ENCODE measurements at places on chromosomes 5 and 9.

- no peak for DNase-seq
Measured at GRCh38 chr5:106648401-106648800, 1022.3 kb downstream of the EFNA5 start.

- DNase-seq = no peak
Measured at GRCh38 chr5:159907689-159908590, 8.3 kb upstream of the ADRA1B start.

DNA sequence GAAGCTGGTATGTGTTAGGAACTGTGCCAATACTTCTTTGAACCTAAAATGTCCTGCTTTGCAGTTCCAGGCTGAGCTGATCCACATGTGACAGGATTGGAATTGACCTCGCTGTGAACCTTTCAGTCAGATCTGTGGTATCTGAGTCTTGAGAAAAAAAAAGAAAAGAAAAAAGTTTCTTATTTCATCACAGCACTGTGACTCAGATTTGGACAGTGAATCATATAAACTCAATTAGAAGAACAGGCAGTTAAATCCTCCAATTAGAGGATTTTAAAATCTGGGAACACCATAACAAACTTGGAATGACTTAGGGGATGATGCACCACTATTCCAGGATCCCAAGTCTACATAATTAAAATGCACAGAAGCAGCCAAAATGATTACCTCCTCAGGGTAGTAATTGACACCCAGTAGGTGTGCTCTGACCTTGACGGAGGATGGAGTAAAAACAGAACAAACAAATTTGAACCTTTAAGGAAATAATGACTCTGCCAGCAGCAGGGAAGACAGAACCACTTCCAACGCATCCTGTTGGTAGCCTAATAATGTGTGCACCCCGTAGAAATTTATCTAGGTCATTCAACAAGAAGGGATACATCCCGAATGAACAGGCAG, 57.8 kb upstream of the RAI14 start:
- no peak for DNase-seq

GRCh38 chr9:7546261-7546660, 253.3 kb downstream of the DMAC1 start:
- no peak for DNase-seq

DNA sequence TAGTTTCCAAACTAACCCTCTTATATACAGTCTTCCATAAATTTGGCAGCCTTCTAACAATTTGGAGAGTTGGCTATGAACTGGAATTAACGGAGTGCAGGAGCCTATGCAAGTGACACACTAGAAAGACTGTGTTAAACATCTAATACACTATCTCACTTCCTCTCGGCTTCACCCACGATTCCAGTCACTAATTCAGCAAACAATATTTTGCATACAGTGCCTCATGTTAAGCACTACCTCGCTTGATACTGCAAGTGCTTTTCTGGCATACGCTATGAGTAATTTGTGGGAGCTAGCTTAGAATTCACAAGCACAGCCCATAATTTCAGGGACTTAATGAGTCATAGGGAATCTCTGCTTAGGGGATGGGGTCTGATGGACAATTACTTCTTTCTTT, 102.5 kb downstream of the ST8SIA4 start:
- no peak for DNase-seq

GRCh38 chr5:134450374-134450773, 38.7 kb upstream of the CDKN2AIPNL start:
- DNase-seq = no peak

DNA sequence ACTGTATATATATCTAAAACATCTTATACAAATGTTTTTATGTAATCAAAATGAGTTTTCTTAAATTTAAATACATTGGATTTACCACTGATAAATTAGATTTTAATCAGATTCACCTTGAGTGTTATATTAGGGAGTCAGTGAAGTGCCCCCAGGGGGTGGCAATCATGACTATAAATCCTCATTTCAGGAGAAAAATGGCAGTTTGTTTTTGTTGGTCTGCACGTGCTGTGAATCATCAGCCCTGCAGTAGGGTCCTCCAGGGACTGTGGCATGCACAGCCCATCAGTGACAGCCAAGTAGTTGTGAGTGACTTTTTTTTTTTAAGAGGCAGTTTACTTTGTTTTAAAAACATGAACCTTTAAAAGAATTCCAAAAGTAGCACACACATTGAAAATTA, 65.2 kb downstream of the ZSWIM6 start:
- DNase-seq = no peak

DNA sequence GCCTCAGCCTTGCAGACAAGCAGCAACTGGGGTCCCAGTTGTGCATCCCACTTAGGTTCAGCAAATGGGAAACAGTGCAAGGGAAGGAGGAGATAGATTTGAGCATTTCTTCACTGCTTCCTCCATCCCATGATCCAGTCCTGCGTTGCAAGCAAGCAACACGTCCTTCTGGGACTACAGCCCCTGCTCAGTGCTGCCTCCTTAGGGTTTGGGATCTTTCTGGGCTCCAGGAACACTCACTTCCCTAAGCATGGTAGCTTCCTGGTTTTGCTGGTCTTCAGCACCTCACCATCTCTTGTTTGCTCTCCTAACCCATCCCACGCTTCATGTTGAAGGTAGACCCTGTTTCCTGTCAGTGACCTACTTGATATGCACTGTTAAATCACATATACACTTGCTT, 444.7 kb downstream of the MED10 start:
- no peak for DNase-seq

- no peak for DNase-seq
Measured at GRCh38 chr5:181245427-181246275, 1.9 kb upstream of the RACK1 start.

- no peak for DNase-seq
Measured at GRCh38 chr9:117656002-117656401, 48.2 kb upstream of the TLR4 start.

DNA sequence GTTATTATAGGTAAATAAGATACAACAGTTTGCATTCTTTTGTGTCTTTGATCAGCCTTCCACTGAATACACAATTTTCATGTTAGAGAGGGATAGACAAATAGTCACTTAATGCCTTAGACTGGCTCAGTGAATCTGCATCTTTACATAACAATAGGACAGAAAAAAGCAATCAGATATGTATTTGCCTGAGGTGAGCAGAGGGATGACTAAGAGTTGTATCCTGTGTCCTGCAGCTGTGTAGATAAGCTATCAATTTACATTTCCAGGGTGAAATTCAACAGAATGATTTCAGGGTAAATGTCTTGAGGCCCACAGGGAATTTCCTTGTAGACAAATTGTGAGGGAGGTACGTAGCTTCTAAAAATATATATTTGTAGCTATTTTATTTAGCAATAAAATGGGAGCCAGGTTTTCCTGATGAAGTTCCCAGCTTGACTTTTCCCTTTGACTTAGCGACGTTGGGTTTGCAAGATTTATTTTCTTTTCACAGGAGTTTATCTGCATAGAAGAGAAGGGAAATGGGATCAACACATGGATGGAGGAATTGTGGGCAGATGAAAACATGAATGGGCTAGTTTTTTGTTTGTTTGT, 586.1 kb upstream of the CDH6 start:
- DNase-seq = no peak

DNA sequence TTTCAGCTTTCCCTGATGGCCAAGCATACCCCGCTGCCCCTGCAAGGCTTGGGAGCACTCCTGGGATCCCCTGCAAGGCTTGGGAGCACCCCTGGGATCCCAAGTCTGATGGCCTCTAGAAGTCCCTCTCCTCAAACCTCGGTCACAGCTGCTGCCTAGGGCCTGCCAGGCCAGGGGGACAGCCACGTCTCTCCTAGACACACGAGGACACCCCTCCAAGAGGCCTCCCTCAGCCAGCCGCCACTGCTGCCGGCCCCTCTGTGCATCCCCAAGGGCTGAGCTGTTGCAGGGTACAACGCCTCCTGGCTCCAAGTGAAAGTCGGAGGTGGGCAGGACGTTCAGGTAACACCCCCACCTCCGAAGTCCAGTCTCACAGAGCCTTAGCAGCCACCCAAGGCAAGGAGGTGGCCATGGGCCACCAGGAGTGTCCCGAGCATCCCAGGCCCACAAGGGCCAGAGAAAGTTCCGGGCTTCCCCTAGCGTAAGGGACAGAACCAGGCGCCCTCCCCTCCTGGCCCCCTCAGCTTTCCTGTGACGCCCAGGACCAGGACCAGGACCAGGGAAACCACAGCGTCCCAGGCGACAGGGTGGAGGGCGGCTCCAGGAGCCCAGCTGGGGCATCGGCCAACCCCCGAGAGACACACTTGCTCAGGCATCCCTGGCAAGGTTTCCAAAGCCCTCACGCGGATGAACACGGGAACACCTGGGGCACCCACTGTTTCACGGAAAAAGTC, 17.3 kb upstream of the SLC12A7 start:
- no peak for DNase-seq

GRCh38 chr9:120904978-120905301, 21.7 kb downstream of the TRAF1 start:
- DNase-seq = no peak

DNA sequence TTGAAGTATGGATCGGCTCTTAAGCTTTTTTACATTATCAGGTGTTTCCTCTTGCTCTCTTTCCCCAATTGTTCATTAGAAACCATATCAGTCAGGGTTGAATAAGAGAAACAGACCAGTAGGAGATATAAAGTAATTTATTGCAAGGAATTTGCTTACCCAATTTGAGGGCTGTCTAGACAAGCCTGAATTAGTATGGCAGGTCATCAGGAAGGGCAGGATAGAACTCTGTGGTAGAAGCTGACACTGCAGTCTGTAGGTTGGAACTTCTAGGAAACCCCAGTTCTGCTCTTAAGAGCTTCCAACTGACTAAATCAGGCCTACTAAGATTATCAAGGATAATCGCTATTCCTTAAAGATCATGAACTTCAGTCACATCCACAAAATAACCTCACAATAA, 24.3 kb downstream of the ISOC1 start:
- DNase-seq = no peak

GRCh38 chr5:139019880-139020279, 144.7 kb upstream of the LRRTM2 start:
- no peak for DNase-seq

DNA sequence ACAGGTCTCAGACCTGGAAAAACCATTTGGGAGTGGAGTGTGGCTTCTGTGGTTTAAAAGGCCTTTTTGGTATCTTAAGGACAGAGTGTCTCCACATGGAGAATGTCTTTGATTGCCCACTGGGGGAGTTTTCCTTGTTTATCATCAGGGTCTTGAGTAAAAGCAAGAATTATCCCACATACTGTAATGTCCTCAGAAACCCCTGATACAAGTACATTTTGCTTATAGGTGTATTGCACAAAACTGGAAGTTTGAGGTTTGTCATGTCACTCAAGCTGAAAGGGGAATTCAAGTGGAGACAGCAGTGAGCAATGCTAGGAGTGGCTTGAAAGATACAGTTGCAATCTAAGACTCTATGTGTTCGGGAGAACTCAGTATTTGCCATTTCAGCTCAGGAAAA, 62.7 kb upstream of the GRAMD2B start:
- DNase-seq = no peak

DNA sequence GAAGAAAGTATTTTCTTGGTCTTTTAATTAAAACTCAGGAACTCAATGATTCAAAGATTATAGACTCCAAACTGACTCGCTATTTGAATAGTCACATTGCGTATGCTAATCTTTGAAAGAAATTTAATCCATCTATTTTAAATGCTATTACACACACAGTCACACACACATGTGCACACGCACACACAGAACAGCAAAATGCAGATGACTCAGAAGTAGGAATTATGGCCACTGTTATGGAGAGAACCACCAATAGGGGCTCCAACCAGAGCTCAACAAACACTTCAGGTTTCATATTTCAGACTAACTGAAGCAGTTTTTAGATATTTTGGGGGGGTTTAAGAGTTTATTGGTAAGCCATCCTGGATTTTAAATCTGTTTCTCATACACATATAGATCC, 1917.9 kb downstream of the EFNA5 start:
- DNase-seq = no peak

DNA sequence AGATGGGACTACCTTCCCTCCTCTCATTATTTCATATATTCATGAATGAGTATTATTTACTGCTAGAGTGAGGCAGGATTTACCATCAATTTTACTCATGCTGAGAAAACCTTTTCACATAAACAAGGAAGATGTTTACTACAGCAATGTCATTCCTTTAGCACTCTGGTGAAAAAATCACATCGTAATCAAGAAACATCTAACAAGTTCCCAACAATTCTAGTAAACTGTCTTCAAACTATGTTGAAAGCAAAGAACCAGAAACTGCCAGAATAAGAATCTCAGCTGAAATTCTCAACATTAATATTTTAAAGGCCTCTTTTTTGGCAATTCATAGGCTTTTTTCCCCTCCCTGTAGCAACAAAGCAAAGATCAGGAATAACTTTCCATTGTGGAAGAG, 28.2 kb downstream of the AUH start:
- DNase-seq = no peak

GRCh38 chr5:115810761-115811160, 5.7 kb downstream of the CDO1 start:
- no peak for DNase-seq

DNA sequence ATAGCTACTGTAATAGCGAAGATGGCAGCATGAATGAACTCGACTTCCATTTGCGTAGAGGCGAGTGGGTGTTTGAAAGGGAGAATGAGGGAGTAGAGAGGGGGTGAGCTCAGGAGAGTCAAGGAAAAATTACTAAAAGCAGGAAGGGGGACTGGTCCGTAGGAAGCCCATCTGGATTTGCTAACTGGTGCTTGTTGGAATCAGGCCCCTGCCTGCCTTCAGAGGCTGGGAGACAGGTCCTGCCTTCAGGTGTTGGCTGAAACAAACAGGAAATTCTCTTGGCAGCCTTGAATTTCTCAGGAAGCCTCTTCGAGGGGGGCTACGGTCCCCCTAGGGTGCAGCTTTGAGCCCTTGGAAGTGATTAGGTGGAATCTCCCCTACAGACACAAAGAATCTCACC, 121.7 kb downstream of the OLFM1 start:
- DNase-seq = no peak

DNA sequence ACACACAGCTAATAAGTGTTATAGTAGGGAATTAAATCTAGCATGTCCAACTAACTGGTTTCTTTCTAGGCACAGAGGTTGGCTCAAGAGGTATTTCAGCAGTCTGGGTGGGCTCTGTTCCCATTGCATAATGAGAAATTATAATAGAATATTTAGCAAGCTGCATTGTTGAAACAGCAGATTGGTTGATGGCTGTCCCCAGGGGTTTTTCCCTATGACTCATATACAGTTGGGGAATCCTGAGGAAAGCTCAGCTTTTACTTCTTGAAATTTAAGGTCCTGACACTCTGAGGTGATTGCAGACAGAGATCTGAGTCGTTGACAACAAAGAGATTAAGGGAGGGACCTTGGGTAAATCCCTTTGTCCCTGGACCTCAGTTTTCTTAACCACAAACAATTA, 38.3 kb upstream of the TNFSF8 start:
- no peak for DNase-seq

GRCh38 chr5:156498226-156498980, 171.4 kb downstream of the SGCD start:
- no peak for DNase-seq

DNA sequence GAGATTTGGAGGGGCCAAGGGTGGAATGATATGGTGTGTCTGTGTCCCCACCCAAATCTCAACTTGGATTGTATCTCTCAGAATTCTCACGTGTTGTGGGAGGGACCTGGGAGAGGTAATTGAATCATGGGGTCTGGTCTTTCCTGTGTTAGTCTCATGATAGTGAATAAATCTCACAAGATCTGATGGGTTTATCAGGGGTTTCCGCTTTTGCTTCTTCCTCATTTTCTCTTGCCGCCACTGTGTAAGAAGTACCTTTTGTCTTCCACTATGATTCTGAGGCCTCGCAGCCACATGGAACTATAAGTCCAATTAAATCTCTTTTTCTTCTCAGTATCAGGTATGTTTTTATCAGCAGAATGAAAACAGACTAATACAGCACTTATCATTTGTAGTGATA, 29.5 kb upstream of the SPIN1 start:
- DNase-seq = no peak

All from stimulated activated CD8-positive, alpha-beta memory T cell treated with anti-CD3 and anti-CD28 coated beads, Interleukin-4, amount 100 ng/mL, for 1 hour (primary cell).